ENCODE measurements at places on chromosomes 7 and 10.

GRCh38 chr10:6398399-6398798 is 181.7 kb downstream of the PRKCQ start:
- no peak for DNase-seq

GRCh38 chr10:52450762-52451291 is 136.7 kb downstream of the DKK1 start:
- no peak for DNase-seq

DNA sequence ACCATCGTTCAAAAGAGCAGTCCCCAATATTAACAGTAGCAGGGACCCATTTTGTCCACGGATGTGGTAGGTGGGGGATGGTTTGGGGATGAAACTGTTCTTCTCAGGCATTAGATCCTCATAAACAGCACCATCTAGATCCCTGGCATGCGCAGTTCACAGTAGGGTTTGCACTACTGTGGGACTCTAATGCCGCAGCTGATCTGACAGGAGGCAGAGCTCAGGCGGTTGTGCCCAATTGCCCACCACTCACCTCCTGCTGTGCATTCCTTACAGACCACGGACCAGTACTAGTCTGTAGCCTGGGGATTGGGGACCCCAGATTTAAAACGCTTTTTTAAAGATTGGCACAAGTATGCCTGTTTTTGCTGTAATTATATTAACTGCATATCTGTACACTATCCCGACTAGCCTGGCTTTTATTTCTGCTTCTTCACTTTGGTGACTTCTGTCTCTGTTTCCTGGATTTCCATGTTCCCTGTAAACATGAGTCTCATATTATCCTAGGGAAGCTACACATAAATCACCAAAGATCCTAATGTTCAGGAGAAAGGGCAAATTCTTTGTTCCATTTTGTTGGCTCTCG is 163.3 kb upstream of the AKR1E2 start:
- DNase-seq, result no peak

DNA sequence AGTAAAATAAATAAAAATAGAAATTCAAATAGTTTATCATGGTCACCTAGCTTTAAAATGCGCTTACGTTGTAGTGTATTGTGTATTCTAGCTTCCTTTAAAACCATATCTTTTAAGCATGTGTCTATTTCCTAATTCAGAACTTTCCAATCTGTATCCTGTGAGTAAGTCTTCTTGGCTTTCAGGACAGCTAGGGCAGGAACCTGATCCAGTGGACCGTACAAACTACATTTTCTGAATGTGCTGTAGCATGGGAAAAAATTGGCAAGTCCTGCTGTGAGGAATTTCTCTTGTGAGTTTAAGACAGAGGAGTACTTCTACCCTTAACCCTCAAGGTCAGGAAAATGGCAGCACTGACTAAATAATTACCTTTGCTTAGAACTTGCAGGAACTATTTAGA is 12.1 kb downstream of the OPN1SW start:
- DNase-seq, result no peak

DNA sequence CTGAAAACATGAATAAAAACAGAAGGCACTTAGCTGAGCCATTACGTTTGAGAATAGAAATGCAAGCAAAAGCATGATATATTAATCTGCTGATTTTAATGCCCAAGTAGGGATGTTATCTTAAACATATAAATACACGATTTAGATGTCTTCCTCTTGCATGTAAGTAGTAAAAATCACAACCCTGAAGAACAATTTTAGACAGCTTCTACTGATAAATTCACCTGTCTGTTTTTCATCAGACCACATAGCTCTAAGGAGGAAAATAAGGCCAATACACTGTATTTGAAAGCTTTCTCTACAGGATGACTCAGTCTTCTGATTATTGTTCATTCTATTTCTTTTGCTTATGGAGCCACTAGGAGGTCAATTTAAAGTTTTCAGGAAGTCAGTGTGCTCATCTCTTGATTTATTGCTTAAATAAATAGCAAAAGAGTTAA is 210.9 kb upstream of the CHRM2 start:
- DNase-seq, result no peak
